Stimulated activated CD8-positive, alpha-beta memory T cell treated with anti-CD3 and anti-CD28 coated beads, Interleukin-4, amount 100 ng/mL, for 4 hours (primary cell): ENCODE measurements at places on chromosomes 2 and 18.

DNA sequence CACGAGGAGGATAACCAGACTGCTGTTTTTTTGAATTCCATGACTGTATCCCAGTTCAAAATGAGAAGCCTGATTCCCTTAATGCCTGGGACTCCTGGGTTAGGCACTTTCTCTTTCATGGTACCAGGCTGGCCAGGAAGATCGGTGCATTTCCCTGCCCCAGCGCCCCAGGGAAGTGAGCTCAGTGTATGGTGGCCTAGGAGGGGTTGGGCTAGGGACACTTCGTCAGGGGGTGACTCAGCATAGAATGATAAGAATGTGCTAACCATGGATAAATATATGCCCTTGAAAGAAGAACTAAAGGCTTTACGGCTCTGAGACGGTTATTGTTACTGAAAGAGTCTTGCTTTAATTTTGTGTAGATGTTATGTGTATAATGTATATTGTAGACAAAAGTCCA lies 27.5 kb upstream of the FAM237A start:
- no peak for DNase-seq

GRCh38 chr2:40760071-40760666 lies 308.3 kb upstream of the SLC8A1 start:
- no peak for DNase-seq

DNA sequence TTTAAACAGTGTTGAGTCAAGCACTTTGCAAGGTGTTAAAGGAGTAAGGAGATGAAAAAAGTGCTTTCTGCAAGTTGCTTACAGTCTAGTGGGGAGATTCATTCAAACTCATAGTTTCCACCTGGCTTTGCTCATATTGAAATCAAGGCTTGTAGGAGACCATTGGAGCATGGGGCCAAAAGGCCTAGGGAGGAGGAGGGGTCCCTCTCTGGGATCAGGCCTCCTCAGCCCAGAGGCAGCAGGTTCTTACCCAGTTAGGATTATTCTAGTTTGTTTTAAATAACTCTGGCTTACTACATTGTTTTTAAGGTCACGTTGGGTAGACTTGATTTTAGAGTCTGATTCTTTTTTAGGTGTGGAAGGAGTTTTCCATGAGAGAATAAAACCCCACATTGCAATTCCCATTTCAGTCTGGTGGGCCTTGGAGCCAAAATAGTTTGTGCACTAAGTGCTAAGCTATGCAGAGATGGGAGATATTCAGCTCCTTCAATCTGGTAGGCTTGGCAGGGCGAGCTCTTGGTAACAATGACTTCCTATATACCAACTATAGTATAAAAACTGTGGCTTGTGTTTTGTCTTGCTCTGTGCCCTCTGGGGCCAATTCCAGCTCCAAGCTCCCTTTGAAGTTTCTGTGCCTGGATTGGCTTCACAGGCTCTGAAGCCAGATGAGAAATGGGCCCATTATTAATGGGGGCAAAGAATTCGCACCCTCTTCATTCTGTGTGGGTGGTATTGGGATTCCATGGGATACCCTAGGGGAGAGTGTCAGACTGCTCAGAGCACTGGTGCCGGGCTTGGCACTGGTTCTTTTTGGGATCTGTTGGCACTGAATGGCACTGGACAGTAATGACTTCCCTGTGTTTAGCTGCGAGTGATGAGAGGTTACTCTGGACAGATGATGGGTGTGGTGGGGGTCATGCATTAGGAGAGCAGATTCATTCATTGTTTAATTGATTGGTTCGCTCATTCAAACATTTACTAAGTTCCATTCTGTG lies 301.1 kb downstream of the MYCN start:
- DNase-seq = no peak

GRCh38 chr2:36812196-36812595 lies 115.7 kb downstream of the VIT start:
- DNase-seq = no peak

DNA sequence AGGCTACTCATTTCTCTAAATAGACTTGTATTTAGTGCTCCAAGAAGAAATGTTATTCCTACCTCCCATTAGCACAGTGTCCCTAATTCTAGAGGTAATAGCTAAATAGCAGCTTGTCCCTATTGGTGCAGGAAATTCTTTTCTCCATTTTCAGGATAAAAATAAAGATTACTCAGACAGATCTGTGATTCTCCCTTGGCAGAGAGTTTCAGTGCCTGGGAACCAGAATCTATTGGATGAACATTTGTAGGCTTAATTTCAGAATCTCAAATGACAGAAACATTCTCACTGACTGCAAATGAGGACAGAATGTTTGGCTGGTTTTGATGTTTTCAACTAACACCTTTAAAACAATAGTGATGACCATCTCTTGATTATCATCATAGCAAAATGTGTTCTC lies 33.3 kb upstream of the LGALSL start:
- no peak for DNase-seq

DNA sequence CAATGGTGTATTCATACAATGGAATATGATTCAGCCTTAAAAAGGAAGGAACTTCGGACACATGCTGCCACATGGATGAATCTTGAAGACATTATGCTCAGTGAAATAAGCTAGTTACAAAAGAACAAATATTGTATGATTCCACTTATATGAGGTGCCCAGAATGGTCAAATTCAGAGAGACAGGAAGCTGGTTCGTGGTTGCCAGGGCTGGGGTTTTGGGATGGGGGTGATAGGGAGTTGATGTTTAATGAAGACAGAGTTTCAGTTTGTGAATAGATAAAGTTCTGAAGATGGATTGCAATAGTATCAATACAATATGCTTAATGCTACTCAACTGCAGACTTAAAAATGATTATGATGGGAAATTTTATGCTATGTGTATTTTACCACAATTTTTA lies 28.0 kb upstream of the MC2R start:
- no peak for DNase-seq

GRCh38 chr2:11898576-11898975 lies 152.1 kb downstream of the LPIN1 start:
- DNase-seq = no peak

DNA sequence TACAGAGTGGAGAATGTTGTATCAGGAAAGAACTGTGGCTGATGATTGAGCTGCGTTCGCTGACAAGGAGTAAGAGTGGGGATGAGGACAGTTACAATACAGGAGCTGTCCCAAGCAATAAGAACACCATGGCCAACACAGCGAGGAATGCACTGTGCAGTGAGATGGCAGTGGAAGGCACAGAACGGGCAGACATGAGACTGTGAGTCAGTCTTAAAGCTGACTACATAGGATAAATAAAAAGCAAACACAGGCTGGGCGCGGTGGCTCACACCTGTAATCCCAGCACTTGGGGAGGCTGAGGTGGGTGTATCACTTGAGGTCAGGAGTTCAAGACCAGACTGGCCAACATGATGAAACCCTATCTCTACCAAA lies 89.8 kb downstream of the CABYR start:
- no peak for DNase-seq

- no peak for DNase-seq
Observed at GRCh38 chr2:152436148-152436547, 101.2 kb downstream of the FMNL2 start.

GRCh38 chr2:30756051-30756719 lies 51.1 kb downstream of the CAPN13 start:
- DNase-seq = no peak

GRCh38 chr2:163066085-163066484 lies 227.5 kb upstream of the KCNH7 start:
- no peak for DNase-seq

- DNase-seq = no peak
Observed at GRCh38 chr2:230068651-230069055, at the start of gene SLC16A14. TSS of gene SLC16A14 (minus strand) at chr2:230068924. CDS start at chr2:230059352, 9,572 bp downstream.

DNA sequence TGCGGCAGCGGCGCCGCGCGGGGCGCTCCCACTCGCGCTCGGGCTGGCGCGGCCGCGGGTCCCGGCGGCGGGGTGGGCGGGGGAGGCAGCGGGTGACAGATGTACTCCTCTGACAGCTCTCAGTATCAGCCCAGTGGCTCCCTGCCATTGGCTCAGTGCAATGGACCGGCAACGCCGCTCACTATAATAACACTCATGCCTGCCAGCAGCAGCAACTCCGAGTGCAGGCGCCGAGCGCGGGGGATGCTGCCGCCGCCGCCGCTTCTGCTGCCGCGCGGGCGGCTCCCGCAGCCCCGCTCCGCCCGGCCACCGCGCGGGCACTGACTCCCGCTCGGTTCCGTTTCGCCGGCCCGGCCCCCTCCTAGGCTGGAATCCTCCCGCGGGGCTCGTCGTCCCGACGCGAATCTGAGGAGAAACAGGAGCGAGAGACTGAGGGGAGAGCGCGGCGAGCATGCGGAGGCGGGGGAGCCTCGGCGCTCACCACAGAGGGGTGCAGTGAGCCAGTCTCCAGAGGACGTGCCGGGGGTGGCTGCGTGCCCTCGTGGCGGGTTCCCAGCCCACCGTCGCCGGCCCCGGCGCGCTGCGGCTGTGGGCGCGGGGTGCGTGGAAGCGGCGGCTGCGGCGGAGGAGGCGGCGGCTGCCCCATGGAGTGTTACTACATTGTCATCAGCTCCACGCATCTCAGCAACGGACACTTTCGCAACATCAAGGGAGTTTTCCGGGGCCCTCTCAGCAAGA lies at the start of gene ZNF804A:
Gene ZNF804A (plus strand): TSS at position 214 of the 738 bp plus-strand sequence. CDS start 431 bp downstream, at position 645.
- DNase-seq = no peak

DNA sequence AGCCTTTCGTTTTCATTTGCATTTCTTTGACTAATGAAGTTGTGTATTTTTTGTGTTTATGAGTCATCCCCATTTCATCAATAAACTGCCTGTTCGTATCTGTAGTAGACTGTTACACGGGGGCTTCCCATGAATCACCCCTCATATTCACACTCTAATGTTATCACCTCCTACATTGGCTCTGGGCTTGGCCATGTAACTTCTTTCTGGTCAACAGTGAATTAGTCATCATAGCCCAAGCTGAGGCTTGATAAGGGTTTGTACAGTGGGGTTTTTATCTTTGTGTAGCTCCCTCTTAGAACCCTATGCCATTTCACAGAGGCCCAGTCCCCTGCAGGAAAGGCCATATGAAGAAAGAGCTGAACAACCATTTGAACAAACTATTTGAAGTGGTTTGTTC lies 151.0 kb downstream of the CCBE1 start:
- no peak for DNase-seq

DNA sequence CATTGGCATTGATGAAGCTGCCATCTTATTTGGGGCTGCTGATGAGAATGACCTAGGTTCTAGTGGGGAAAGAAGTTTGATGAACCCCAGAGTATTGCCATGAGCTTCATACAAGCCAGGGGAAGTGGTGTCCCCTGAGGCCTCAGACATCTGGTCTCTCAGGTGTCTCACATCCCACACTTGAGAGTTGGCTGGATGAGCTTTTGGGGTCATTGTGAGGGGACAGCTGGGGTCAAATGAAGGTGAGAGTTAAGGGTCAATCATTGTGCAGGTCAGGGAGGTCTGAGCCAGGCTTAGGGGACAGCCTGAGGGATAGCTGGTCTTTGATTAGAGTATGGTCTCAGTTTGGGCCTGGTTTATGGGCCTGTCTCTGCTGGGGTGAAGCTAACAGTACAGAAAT lies 336.5 kb downstream of the CYP26B1 start:
- no peak for DNase-seq
